ENCODE measurements at places on chromosomes 7 and 10.

DNA sequence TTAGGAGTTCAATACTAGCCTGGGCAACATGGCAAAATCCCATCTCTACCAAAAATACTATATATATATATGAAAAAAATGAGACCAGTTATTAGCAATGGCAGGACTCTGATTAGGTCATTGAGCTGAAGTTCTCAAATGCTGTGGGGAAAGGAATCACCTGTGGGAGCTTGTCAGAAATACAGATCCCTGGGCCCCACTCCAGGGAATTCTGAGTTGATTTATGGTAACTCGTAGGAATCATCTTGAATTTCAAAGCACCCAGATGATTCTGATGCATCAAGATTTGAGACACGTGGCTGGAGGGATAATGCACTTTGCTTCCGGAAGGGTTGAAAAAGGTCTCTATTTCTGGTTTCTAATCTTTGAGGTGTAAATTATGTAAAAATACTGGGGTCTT lies 1.0 kb upstream of the ANKRD1 start:
- DNase-seq = no peak

GRCh38 chr10:11265484-11265883 lies 247.8 kb downstream of the CELF2 start:
- no peak for DNase-seq

GRCh38 chr7:12855036-12855435 lies 167.6 kb downstream of the ARL4A start:
- no peak for DNase-seq

GRCh38 chr10:111078505-111079185 lies 1.8 kb downstream of the ADRA2A start:
- DNase-seq = no peak

DNA sequence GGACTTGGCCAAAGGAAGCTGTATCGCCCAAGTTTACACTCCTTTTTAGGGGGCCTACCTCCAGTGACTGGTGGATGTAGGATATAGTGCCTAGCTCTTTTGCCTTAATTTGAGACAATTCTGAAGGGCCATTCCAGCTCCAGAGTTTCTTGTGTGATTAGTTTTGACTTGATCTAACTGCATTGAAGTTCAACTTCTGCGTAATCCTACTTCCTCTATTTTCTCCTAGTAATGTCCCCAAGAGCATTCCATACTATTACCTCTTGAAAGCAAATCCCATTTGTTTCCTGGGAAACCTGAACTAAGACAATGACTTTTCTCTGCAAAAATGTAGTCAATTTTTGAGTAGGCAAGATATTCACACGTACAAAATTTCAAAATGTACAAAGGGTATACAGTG lies 4.7 kb upstream of the H2AZ2 start:
- no peak for DNase-seq

DNA sequence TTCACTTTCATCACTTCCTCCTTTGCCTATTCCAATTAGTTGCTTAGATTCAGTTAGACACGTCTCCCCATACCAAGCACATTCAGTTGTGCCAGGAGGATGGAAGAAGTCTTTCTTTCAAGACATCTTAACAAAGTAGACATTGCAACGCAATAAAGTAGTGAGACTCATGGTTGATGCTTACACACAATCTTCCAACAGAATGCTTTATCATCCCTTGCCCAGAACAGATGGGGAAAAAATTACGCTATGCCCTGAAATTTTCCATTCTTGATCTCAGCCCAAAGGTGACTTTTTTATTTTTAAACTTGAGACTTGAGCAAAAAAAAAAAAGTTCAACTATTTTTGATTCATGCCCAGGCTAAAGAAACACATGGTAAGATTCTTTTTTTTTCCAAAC lies 74.9 kb downstream of the KCNMA1 start:
- no peak for DNase-seq

- DNase-seq = no peak
Measured at GRCh38 chr7:141118767-141119166, 44.9 kb downstream of the TMEM178B start.

GRCh38 chr7:144670218-144670617 lies 165.6 kb downstream of the TPK1 start:
- DNase-seq = no peak

GRCh38 chr10:86056672-86057071 lies 309.9 kb downstream of the GRID1 start:
- DNase-seq = no peak

GRCh38 chr10:50739618-50740292 lies at the start of gene ASAH2B:
TSS of gene ASAH2B (plus strand) at chr10:50739936. CDS start at chr10:50745131, 5,195 bp downstream.
- DNase-seq = peak; percentile 87

- no peak for DNase-seq
Measured at GRCh38 chr10:34229917-34230316, 585.2 kb downstream of the PARD3 start.

- no peak for DNase-seq
Measured at GRCh38 chr10:37754538-37755323, 102.7 kb downstream of the ZNF248 start.

GRCh38 chr7:71364551-71364950 lies 232.6 kb downstream of the GALNT17 start:
- DNase-seq = no peak

DNA sequence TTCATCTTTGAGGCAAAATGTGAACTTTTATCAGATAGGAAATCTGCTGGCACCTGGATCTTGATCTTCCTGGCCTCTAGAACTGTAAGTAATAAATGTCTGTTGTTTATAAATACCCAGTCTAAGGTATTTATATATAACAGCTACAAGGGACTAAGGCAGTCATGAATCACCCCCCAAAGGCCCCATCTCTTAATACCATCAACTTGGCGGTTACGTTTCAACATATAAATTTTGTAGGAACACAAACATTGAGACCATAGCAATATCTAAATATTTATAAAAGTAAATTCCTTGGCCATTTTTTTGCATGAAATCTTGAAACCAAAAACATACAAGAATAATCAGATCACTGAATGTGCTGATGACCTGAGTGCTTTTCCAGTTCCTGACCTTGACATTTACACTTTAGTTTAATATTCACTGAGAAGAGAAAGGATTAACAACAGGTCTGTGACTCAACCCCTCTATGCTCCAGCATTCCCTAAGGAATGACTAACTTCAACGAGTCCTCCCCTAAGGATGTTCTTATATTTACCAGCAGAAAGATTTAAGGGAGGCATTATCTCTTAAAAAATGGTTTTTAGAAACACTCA lies 1438.5 kb upstream of the CELF2 start:
- DNase-seq = no peak

DNA sequence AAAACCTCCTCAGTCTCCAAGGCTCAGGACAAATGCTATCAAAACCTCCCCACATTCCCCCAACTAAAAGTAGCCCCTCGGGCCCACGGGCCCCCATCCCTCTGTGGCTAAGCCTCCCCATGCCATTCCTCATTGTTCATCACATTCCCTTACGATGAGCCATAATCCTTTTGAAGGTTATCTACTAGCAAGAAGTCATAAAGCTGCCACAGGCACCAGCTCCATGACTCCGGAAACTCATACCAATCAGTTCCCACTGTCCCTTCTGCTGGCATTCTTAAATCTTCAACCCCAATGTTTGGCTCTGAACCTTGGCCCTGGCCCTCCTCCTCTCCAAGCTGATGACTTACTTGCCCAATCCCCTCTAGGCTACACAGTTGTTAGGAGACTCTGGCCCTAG lies 19.4 kb upstream of the TM9SF3 start:
- no peak for DNase-seq

DNA sequence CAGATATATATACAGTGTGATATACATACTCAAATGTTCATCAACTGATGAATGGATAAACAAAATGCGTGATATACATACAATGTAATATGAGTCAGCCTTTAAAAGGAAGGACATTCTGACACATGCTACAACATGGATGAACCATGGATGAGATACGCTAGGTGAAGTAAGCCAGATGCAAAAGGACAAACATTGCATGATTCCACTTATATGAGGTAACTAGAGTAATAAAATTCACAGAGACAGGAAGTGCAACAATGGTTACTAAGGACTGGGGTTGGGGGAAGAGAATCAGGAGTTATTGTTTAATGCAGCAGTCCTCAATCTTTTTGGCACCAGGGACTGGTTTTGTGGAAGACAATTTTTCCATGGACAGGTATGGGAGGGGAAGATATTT lies 47.3 kb upstream of the PIK3AP1 start:
- DNase-seq = no peak

GRCh38 chr10:11823989-11824346 lies 812 bp downstream of the PROSER2 start:
- DNase-seq = no peak

GRCh38 chr7:140923358-140924006 lies 1.2 kb downstream of the BRAF start:
- no peak for DNase-seq

DNA sequence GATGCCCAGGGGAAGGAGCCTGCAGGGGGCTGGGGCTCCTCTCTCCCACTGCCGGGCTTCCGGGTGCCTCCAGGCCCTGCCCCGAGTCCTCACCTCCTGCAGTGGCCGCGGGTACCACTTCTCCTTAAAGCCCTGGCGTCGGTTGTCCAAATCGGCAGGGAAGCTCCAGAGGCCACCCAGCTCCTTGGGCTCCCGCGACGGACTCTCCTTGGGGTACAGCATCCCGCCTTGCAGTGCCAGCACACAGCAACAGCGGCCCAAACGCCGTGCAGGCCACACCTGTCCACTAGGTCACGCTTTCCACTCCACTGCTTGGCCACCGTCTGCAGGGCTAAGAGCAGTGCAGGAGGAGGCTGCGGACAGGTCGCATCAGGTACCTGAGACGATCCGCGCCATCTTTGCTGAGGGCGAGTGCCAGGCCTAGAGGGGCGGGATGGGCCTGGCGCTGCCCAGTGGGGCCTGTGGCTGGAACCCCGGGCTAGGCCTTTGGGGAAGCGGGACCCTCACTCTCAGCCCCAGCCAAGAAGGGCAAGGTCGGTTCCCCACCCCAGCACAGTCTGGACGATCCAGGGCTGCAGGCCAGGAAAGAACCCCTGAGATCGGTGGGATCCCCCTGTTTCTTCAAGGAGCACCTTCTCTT lies 47.7 kb upstream of the ZNF479 start:
- DNase-seq = no peak

GRCh38 chr7:47300472-47301104 lies 281.3 kb downstream of the TNS3 start:
- DNase-seq = no peak

- no peak for DNase-seq
Measured at GRCh38 chr7:103097041-103097440, 22.1 kb downstream of the ARMC10 start.

DNA sequence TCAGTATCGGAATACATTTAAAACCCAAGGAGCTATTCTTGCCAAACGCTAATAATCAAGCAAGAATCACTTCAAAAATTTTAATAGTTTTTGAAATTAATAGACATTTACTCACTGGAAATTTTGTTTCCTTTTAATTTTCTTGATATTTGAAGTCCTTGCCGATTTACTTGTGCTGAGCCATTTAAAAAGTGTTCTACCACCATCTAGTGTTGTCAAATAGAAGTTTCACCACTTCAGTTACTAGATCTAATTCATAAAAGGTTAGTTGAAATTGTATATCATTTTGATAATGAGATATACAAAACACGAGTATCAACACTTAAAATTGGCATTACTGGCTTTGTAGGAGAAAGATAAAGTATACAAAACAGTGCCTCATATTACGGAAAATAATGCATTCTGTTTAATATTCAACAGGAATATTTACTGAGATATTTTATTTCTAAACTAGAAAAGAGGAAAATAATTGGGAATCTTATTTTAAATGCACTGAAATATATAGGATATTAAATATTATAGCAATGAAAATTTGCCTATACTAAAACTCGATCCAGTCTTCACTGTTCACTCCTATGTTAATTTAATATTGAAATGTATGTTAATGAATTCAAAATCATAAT lies 664.8 kb upstream of the SEMA3D start:
- DNase-seq = no peak

DNA sequence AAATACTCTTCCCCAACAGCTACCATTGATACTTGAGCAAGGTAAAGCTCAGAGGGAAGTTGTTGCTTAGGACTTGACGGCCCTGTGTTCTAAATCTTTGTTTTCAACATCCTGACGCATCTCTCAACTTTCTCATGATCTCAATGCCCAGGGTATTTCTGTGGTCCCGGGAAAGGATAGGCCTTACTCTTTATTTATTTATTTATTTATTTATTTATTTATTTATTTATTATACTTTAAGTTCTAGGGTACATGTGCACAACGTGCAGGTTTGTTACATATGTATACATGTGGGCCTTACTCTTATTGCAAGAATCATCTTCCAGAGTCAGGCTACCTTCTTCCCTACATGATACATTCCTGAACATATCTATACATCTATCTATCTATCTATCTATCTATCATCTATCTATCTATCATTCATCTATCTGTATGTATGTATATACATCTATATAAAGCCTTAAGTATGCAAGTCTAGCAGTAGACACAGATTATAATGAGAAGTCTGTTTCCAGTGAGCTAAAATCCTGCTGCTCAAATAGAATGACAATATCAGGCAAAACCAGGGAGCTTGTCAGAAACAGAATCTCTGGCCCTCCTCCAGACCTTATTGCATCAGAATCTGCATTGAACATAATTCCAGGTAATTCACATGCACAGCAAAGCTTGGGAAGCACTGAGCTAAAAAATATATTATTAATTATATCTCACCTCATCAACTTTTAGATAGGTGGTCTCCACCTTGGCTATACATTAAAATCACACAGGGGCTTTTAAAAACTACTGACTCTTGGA lies 12.2 kb upstream of the CPA5 start:
- DNase-seq = no peak

DNA sequence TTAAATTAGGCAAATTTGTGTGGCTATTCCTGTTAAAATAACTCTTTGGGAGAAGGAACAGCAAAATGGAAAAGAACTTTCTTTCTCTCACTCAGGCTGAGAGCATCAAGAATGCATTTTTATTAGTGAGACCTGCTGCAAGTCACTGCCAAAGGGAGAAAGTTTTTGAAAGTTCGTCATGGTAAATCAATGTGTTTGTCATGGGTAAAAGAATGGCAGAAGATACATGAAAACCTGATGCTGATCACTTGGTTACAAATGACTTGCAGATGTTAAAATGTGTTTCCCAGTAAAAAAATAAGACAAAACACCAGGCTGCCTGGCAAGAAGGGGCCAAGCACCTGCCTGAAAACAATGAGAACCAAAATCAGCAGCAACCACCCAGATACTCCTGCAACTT lies 484.7 kb upstream of the NRP1 start:
- DNase-seq = no peak

- DNase-seq = no peak
Measured at GRCh38 chr10:72250666-72251065, 23.1 kb upstream of the DDIT4 start.

- DNase-seq = peak; percentile 55
Measured at GRCh38 chr10:92291921-92292845, 1.2 kb downstream of the MARCHF5 start.

- no peak for DNase-seq
Measured at GRCh38 chr10:117249493-117250093, 8.7 kb downstream of the SLC18A2 start.

DNA sequence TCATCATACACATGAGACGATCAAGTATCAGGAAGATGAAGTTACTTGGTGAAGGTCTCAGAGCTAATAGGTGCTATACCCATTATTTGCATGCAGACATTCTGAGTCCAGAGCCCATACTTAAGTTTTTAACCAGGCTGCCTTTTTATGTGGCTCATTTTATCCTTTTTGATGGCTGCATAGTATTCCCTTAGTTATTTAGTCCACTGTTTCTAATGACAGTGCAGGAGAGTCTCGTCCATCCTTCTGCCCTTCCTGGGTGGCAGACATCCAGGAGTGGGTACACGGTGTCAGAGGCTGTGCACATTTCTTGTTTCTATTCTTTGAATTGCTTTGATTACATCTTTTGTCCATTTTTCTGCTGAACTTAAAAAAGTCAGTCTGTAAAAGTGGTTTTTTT lies 11.8 kb downstream of the PPP2R2D start:
- DNase-seq = no peak

Measured in activated CD4-positive, alpha-beta T cell treated with anti-CD3 and anti-CD28 coated beads, Interleukin-2, amount 50 U/mL, for 48 hours (primary cell).